ENCODE measurements at places on chromosomes 6 and 20.

GRCh38 chr20:38179846-38180245 is 14.8 kb upstream of the TGM2 start:
- DNase-seq, result no peak

GRCh38 chr6:44088827-44089590 is 38.2 kb downstream of the MRPL14 start:
- no peak for DNase-seq

DNA sequence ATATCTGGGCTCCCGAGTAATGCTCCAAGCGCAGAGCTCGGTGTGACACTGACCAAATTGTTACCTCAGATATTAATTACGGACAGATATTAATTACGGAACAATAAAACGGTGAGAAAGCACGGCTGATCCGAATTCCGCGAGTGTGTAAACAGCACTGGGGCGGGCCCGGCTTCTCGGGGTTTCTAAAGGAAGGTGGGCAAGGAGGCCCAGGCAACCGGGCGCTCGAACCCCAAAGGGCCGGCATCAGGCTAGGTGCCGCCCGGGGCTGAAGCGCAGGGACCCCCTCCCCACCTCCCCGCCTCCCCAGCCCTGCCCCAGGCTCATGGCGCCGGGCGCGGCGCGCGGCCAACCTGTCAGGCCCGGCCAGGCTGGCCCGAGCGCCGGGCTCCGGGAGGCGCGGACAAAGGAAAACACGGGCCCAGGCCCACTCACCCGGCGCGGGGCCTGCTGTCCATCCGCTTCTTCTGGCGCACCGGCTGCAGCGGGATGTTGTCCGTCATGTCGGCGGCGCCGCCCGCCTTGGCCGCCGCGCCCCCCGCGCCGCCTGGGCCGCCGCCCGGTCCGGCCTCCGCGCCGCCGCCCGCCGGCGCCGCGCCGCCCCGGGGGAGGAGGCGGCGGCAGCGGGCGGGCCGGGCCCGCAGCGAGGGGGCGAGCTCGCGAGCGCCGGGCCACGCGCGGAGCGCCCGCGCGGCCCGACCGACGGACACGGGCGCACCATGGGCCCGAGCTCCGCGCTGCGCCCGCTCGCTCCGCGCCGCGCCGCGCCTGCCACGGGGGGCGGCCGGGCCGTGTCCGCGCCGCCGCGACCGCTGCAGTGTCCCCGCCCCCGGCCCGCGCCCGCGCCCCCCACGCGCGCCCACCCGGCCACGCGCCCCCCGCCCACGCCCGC is at the start of gene ATP9A:
Gene ATP9A, minus strand, starts transcription at position 524 of the 892 bp plus-strand sequence. Its CDS starts 21 bp downstream, at position 503.
- DNase-seq, result no peak

DNA sequence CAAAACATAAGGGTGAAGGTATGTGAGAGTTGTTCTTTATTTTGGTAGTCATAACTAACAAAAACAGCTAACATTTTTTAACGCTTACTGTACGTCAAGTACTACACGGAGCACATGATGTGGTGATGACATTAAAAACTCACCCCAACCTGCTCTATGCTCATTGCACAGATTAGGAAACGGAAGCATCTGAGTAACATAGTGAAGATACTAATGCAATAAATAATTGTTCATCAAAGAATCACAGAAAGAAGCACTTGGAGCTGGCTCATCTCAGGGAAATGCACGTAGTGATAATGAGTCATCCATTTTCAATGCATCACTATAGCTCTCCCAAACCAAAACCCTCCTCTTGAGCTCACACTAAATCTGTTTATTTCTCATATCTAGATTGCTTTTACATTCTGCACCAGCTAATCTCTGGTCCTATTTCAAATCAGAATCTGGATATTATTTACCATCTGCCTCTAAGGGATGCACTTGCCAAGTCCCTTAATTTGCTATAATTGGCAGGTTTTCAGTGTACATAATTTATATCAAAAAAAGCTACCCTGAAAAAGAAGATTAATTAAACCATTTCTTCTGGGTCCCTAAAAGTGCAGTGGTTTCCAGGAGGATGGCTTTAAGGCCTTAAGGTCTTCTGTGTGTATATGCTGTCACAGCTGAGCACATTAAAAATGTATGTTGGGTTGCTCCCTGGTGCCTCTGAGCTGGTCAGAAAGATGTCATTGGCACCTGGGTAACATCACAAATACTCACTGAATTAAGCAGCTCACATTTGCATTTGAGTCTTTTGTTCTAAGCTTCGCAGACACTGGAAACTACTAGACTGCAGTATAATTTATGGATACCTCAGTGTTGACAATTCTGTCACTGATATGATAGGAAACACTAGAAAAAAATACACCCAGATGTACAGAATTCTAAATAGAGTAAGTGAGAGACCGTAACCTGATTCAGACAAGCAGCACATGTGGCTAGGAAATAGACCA is 677.4 kb upstream of the CITED2 start:
- no peak for DNase-seq

- DNase-seq, result no peak
Observed at GRCh38 chr20:57400231-57400701, 9.1 kb downstream of the RBM38 start.

- DNase-seq, result no peak
Observed at GRCh38 chr20:51138576-51138975, 115.7 kb upstream of the KCNG1 start.

- DNase-seq, result no peak
Observed at GRCh38 chr6:31031095-31031494, 20.8 kb downstream of the MUC22 start.

DNA sequence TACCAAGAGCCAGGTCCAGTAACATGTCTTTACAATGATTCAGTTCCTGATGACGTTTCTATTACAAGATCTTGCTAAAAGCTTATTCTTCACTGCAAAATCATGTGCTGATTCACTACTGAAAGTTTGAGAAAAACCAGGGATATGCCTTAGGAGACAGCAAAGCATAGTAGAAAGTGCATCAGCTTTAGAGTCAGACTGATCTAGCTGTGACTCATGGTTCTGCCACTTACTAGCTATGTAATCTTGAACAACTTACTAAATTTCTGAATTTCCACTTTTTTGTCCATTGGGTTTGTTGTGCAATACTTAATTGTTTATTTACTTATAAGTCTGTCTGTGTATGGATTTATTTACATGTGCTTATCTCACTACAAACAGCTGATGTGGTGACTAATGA is 198.5 kb upstream of the RSPO3 start:
- DNase-seq, result no peak

All from GM12891 (cell line).